ENCODE measurements at places on chromosomes 4 and X.

- no peak for DNase-seq
Observed at GRCh38 chrX:71909956-71910355, 689 bp upstream of the NHSL2 start.

DNA sequence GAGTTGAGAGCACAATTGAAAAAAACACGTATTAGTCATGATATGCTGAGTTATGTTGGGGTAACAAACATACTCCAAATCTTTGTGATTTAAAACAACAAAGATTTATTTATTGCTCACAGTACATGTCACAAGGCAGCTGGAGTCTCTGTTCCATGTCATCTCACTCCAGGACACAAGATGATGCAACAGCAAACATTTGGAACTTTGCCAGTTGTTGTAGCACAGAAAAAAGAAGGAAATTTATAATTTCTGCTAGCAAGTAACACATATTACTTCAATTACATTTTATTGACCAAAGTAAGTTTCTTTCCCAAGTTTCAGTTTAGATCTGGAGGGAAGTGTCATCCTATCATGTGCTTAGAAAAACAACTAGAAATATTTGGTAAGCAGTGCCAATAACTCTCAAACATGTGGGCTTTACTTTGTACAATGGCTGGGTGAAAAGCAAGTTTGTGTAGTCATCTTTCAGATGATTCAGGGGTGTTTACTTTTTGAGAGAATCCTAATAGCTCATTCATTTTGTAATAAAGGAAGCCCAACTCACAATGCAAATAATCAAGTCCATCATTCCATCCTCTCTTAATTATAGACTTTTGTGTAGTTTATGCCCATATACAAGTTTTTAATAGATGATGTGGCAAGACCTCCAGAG is 452.3 kb downstream of the ZIC3 start:
- DNase-seq, result no peak

GRCh38 chr4:9898596-9899305 is 117.3 kb downstream of the DRD5 start:
- peak; percentile 2 for DNase-seq

DNA sequence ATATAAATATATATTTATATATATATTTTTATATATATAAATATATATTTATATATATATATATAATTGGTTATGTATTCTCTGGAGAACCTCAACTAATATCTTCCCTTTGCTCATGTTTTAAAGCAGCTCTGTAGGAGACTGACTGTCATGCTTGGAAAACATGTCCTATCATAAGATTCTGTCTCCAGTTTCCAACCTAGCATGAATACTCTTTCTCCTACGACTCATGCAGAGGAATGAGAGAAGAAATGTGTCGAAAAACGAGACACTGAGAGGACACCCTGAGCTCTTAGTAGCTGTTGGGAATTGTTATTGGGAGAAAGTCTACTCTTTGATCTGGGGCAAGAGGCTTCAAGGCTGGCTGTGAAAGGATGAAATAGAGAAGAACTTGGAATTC is 166.5 kb upstream of the SLIT2 start:
- no peak for DNase-seq

DNA sequence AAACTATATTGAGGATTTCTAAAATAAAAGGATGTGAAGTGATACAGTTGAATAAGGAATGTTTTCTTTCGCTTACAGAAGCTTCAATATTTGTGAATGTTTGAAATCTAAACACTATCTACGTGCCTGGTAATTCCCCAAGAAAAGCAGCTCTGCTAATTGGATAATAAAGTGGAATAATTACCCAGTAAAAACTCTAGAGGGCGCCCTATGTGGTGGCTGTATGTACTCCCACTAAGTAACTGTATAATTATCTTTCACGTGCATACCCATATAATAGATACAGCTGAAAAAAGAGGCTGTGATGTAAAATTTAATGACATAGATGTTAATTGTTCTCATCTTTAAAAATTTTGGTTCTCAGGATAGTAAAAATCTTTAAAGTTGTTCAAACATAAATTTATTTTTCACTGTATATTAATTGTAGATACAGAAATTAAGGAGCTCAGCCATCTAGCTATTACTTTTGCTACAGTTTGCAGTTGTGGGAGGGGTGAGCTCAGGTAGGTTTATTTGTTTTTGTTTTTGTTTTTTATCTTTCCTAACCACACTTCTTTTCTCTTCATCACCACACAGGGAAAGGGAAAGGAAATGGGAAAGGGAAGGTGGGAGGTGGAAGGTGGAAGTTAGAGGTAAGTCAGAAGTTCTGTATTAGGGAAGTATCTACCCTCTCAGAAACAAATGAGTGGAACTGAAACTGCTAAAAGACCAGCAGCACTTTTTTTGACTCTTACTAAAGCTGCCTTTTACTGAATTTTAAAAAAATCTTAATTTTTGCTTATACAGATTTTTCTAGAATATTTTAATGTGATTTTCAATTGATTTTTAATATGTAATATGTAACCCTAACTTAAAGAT is 151.7 kb upstream of the RPS6KA6 start:
- DNase-seq, result peak; percentile 49

GRCh38 chr4:25702848-25703247 is 47.2 kb downstream of the SLC34A2 start:
- peak; percentile 4 for DNase-seq

GRCh38 chr4:38581426-38582106 is 82.4 kb upstream of the KLF3 start:
- no peak for DNase-seq

All from NAMALWA (cell line).